Heart left ventricle (tissue), 16 donors: ENCODE measurements at places on chromosomes 2 and 18. TPM values are rescaled to one million over a fixed set of nuclear protein-coding genes. Genes with fewer than 3 reads are reported as not detected.

GRCh38 chr18:9221040-9221439, 84.5 kb downstream of the ANKRD12 start:
- no peak for DNase-seq
- no peak overlapping the region for H3K27ac ChIP-seq
- no peaks in the 10 kb centered on the region for H3K27me3 ChIP-seq
- no peak overlapping the region for H3K4me3 ChIP-seq
- H3K36me3 ChIP-seq, result peaks cover 17% of the 10 kb centered on the region

- H3K4me3 ChIP-seq, result no peak overlapping the region
- no peaks in the 10 kb centered on the region for H3K27me3 ChIP-seq
- H3K4me1 ChIP-seq, result no peaks in the 10 kb centered on the region
- H3K27ac ChIP-seq, result no peak overlapping the region
- no peak for DNase-seq
- no peaks in the 10 kb centered on the region for H3K36me3 ChIP-seq
Observed at GRCh38 chr2:15842758-15843666, 97.3 kb upstream of the MYCN start.

- H3K27me3 ChIP-seq, result no peaks in the 10 kb centered on the region
- no peaks in the 10 kb centered on the region for H3K36me3 ChIP-seq
- no peak overlapping the region for H3K4me3 ChIP-seq
- DNase-seq, result no peak
- no peak overlapping the region for H3K27ac ChIP-seq
Observed at GRCh38 chr2:168663993-168664392, 138.4 kb upstream of the NOSTRIN start.

- peak overlapping the region; percentile 90 for H3K4me3 ChIP-seq
- H3K4me1 ChIP-seq, result peaks cover 19% of the 10 kb centered on the region
- H3K27me3 ChIP-seq, result no peaks in the 10 kb centered on the region
- peak; percentile 79 for DNase-seq
Observed at GRCh38 chr2:10303694-10304378, 1.1 kb downstream of the HPCAL1 start.

The SIX3 gene
- not detected for polyA plus RNA-seq

- H3K4me3 ChIP-seq, result no peak overlapping the region
- no peak overlapping the region for H3K27ac ChIP-seq
- H3K4me1 ChIP-seq, result no peaks in the 10 kb centered on the region
- no peaks in the 10 kb centered on the region for H3K27me3 ChIP-seq
- DNase-seq, result no peak
Observed at GRCh38 chr2:227038550-227039189, 125.3 kb downstream of the COL4A4 start.

DNA sequence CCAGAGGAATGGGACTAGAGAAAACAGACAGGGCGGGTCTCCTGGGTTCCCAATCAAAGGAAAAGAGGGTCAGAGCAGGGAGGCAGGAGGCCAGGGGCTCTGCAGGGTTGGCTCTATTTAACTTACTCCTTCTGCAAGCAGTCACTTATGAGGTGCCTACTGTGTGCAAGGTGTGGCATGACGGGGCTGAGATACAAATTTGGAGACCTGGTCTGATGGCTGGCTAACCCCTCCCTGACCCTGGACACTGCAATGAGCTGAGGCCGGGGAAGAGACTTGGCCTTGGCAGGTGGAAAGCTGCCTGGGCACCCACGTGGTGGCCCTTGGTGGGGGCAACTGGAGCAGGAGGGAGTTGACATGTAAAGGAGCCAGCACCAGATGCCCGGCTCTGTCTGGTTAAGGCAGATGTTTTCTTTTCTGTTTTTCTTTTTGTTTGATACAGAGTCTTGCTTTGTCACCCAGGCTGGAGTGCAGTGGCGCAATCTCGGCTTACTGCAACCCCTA, 148.5 kb upstream of the GATA6 start:
- H3K4me3 ChIP-seq, result no peak overlapping the region
- no peaks in the 10 kb centered on the region for H3K4me1 ChIP-seq
- no peaks in the 10 kb centered on the region for H3K27me3 ChIP-seq
- DNase-seq, result no peak

The SLC8A1 gene
- polyA plus RNA-seq, result 65.3 TPM

DNA sequence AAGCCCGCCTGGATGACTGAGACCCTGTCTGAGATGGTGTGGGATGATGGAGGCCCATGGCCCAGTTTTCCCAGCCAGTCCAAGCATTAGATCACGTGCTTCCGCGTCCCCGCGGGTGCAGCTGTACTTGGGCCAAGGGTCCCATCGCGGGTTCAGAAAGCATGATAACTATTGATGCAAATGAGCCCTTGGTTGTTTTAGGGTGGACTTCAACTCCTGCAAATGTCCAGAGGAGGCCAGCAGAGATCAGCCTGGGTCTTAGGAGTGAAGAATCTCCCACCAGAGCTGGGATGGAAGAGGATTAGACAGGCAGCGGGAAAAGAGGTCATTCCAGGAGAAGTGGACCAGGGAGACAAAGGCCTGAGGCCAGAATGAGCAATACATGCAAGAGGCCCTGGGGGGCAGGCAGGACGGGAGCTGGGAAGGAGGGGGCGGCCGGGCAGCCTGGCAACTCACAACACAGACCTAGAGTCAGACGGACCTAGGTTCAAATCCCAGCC, 89.9 kb upstream of the TMEM247 start:
- DNase-seq, result no peak
- no peaks in the 10 kb centered on the region for H3K27me3 ChIP-seq
- H3K36me3 ChIP-seq, result peaks cover 40% of the 10 kb centered on the region
- H3K4me1 ChIP-seq, result no peaks in the 10 kb centered on the region

DNA sequence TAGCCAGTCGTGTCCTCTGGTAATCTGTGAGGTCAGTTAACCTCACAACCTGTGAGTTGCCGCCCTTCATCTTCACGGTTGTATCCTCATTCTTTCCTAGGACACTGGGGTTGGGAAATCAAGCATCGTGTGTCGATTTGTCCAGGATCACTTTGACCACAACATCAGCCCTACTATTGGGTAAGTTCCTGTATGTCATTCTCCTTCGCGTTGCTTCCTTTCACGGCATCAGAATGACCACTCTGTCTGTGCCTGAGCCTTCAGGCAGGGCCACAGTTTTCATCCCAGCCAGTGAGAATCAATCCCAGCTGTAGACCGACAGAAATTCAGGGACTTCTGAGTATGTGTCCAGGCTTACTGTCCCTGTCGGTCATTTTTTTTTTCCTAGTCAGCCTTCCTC, 67.1 kb downstream of the RAB31 start:
- H3K27ac ChIP-seq, result no peak overlapping the region
- no peak overlapping the region for H3K4me3 ChIP-seq

The BCL11A gene
- polyA plus RNA-seq, result 18.9 TPM

GRCh38 chr18:2894131-2894840, 47.5 kb downstream of the EMILIN2 start:
- H3K27me3 ChIP-seq, result no peaks in the 10 kb centered on the region
- H3K36me3 ChIP-seq, result no peaks in the 10 kb centered on the region
- H3K4me1 ChIP-seq, result peaks cover 22% of the 10 kb centered on the region
- H3K4me3 ChIP-seq, result no peak overlapping the region
- peak overlapping the region; percentile 50 for H3K27ac ChIP-seq

The SAG gene
- not detected for polyA plus RNA-seq

DNA sequence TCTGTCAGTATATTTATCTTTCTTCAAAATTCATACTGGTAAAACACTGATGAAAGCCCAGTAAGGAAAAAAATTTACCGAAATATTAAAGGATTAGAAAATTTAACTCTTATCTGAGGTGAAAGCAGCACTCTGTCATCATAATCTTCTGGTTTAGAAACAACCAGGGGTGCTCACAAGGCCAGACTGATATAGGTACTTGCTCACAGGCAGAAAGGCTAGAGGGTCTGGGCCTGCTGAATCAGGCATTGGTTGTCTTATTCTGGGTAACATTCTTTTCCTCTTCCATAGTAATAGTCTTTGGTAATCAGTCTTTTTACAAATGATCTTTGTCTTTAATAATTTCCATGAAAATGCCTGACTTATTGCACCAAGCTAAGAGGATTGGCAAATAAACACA, 221.4 kb upstream of the TFPI start:
- no peaks in the 10 kb centered on the region for H3K4me1 ChIP-seq
- no peaks in the 10 kb centered on the region for H3K36me3 ChIP-seq
- no peak for DNase-seq
- no peak overlapping the region for H3K27ac ChIP-seq
- H3K27me3 ChIP-seq, result no peaks in the 10 kb centered on the region

The C2orf74 gene
- polyA plus RNA-seq, result 51.8 TPM

DNA sequence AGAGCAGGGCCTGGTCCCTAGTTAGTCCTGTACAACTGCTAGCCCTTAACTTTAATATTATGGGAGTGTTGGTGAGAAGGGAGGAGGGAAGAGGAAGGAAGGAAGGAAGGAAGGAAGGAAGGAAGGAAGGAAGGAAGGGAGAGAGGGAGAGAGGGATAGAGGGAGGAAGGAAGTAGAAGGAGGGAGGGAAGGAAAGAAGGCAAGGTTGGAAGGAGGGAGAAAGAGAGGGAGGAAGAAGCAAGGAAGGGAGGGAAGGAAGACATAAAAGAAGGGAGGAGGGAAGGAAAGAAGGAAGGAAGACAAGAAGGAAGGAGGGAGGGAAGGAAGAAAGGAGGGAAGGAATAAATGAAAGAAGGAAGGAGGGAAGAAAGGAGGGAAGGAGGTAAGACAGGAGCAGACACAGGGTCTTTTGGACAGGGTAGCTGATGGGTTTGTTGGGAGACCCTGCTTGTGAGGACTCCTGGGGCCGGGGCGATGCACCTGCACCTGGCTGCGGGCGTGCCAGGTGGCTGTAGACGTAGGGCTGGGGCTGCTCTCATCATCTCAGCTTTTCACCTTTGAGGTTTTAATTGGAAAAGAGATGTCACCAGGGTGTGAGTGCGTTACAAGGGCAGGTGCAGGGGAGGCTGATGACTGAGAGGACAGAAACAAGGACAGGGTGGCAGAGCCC, 5.9 kb upstream of the POMC start:
- no peak overlapping the region for H3K4me3 ChIP-seq
- H3K27me3 ChIP-seq, result peaks cover 3% of the 10 kb centered on the region
- H3K4me1 ChIP-seq, result no peaks in the 10 kb centered on the region
- no peak for DNase-seq
- no peaks in the 10 kb centered on the region for H3K36me3 ChIP-seq
- no peak overlapping the region for H3K27ac ChIP-seq

GRCh38 chr2:152466980-152467676, 132.2 kb downstream of the FMNL2 start:
- peaks cover 14% of the 10 kb centered on the region for H3K4me1 ChIP-seq
- H3K27me3 ChIP-seq, result no peaks in the 10 kb centered on the region
- H3K4me3 ChIP-seq, result no peak overlapping the region
- H3K36me3 ChIP-seq, result no peaks in the 10 kb centered on the region
- no peak overlapping the region for H3K27ac ChIP-seq
- DNase-seq, result no peak

- no peaks in the 10 kb centered on the region for H3K36me3 ChIP-seq
- peak overlapping the region; percentile 28 for H3K27ac ChIP-seq
- no peaks in the 10 kb centered on the region for H3K27me3 ChIP-seq
Observed at GRCh38 chr2:12057436-12058166, 311.2 kb downstream of the LPIN1 start.

- DNase-seq, result no peak
- H3K36me3 ChIP-seq, result no peaks in the 10 kb centered on the region
- no peak overlapping the region for H3K27ac ChIP-seq
- H3K27me3 ChIP-seq, result no peaks in the 10 kb centered on the region
Observed at GRCh38 chr2:160175169-160176134, 24.6 kb downstream of the ITGB6 start.

DNA sequence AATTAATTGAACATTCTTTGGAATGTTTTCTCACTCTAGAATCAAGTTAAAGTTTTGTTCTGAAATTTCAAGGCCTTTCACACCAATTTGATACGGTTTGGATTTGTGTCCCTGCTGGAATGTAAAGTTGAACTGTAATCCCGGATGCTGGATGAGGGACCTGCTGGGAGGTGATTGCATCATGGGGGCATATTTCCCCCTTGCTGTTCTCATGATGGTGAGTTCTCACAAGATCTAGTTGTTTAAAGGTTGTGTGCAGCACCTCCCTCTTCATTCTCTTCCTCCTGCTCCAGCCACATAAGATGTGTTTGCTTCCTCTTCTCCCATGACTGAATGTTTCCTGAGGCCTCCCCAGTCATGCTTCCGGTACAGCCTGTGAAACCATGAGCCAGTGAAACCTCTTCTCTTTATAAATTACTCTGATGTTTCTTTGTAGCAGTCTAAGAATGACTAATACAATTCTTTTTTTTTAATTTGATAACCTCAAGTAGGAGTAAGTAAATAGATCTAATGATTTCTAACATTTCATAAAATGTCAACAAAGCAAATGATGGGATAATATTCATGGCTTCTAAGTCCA, 144.2 kb upstream of the CDH7 start:
- H3K27ac ChIP-seq, result no peak overlapping the region
- H3K4me1 ChIP-seq, result no peaks in the 10 kb centered on the region
- no peaks in the 10 kb centered on the region for H3K27me3 ChIP-seq
- H3K36me3 ChIP-seq, result no peaks in the 10 kb centered on the region
- H3K4me3 ChIP-seq, result no peak overlapping the region

GRCh38 chr2:38217401-38218188, 141.6 kb upstream of the CYP1B1 start:
- no peak overlapping the region for H3K4me3 ChIP-seq
- no peak for DNase-seq
- H3K36me3 ChIP-seq, result no peaks in the 10 kb centered on the region
- no peaks in the 10 kb centered on the region for H3K27me3 ChIP-seq

The TLK1 gene
- polyA plus RNA-seq, result 7.2 TPM

GRCh38 chr2:189854940-189855339, 70.7 kb downstream of the PMS1 start:
- DNase-seq, result no peak
- H3K4me1 ChIP-seq, result no peaks in the 10 kb centered on the region
- no peak overlapping the region for H3K4me3 ChIP-seq
- H3K36me3 ChIP-seq, result peaks cover 32% of the 10 kb centered on the region
- H3K27ac ChIP-seq, result no peak overlapping the region
